ENCODE measurements at places on chromosomes 13 and 19.

DNA sequence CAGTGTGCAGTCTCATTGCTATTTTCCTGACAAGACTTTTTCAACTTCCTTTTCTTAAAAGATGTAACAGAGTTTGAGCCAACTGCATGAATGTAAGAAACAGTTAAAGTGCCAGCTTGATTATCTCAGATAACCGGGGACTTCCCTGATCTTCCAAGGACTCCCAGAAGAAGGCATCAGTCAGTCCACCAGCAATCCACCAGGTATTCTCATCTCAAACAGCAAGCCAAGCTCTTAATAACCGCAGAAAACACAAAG is 350.1 kb downstream of the LIG4 start:
- no peak for DNase-seq

GRCh38 chr19:32917616-32917996 is 48.0 kb upstream of the SLC7A9 start:
- no peak for DNase-seq

DNA sequence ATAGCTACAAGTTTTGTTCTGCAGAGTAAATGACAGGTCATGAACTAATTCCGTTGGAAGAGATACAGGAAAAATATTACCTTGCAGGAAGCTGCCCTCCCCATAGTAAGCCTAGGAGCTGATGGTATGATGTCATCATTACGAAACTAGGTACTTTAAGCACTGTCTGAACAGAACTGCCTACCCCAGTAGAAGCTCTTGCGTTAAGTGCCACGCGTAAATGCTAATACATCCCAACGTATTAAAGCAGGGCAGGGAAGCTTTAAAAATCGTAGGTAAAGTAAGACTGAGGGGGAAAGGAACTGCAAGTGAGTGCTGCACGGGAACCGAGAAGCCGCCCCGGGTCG is 572 bp downstream of the UGGT2 start:
- DNase-seq = no peak

GRCh38 chr19:19170053-19170872 is at the start of gene MEF2B:
TSS of gene MEF2B (minus strand) at chr19:19170263. CDS start at chr19:19150735, 19,528 bp downstream.
- DNase-seq = no peak

DNA sequence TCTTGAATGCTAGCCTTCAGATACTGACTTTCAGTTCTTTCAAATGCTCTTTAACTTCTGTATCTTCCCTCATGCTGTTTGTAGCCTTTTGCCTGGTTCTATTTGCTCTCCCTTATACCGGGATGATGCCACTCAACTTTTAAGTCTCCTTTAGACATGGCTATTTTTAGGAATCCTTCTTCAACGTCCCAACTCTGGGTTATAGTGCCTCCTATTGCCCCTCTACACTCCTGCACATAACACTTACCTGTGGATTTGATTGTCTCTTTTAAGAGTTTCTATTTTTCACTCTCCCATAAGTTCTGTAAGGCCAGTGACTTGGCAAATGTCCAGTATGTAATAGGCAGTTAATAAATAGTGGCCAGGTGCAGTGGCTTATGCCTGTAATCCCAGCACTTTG is 343.0 kb downstream of the KLF5 start:
- no peak for DNase-seq

DNA sequence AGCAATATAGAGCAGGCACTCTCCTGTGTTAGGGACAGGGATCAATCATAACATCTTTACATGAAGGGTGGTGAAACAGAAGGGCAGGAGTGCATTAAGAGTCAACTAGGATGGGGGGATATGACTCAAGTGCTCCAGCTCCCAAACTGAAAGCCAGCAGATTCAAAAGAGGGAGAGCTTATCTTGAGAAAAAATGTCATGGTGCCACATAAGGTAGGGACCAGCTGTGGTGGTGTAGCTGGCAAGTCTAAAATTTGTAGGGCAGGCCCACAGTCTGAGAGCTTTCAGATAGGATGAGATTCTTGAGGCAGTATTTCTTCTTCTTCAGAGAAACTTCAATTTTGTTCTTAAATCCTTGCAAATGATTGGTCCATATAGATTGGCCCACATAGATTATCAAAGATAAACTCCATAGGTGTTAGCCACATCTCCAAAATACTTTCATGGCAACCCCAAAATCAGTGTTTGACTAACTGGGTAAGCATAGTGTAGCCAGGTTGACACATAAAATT is 19.1 kb downstream of the DNAJC15 start:
- DNase-seq = no peak

- no peak for DNase-seq
Measured at GRCh38 chr19:8826371-8826770, 5.7 kb downstream of the ZNF558 start.

GRCh38 chr13:73532987-73533510 is 474.2 kb downstream of the KLF5 start:
- no peak for DNase-seq
